ENCODE measurements at places on chromosomes 6 and 20.

GRCh38 chr6:162409741-162410691 lies 317.6 kb downstream of the PRKN start:
- DNase-seq = no peak

- DNase-seq = no peak
Observed at GRCh38 chr20:35776513-35777101, 4.8 kb downstream of the PHF20 start.

GRCh38 chr6:48389146-48390043 lies 278.4 kb upstream of the PTCHD4 start:
- DNase-seq = no peak

- DNase-seq = no peak
Observed at GRCh38 chr6:34852406-34853085, 35.3 kb downstream of the TAF11 start.

- peak; percentile 89 for DNase-seq
Observed at GRCh38 chr6:129490521-129491255, 219.3 kb downstream of the ARHGAP18 start.

- DNase-seq = no peak
Observed at GRCh38 chr6:43800746-43801494, 30.9 kb downstream of the VEGFA start.

- DNase-seq = no peak
Observed at GRCh38 chr20:5596401-5597193, 153.6 kb upstream of the SHLD1 start.

DNA sequence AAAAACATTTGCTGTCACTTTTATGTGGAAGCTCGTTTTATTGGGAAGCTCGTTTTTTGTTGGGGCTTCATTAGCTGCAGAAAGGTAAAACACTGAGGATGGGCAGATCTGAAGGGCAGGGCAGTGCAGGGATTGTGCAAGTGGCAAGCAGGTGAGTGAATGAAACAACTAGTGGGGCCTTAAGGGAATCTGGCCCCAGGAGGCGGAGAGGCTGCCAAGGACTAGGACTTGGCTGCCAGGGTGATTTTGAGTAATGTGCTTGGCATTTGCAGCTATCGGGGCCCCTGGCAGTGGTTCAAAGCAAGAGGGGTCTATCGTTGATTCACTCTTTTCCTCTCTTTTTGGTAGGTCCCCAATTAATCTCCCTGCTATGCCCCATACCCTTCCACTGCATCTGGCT lies 11.5 kb downstream of the IL22RA2 start:
- no peak for DNase-seq

- no peak for DNase-seq
Observed at GRCh38 chr20:10857352-10858070, 183.7 kb upstream of the JAG1 start.

DNA sequence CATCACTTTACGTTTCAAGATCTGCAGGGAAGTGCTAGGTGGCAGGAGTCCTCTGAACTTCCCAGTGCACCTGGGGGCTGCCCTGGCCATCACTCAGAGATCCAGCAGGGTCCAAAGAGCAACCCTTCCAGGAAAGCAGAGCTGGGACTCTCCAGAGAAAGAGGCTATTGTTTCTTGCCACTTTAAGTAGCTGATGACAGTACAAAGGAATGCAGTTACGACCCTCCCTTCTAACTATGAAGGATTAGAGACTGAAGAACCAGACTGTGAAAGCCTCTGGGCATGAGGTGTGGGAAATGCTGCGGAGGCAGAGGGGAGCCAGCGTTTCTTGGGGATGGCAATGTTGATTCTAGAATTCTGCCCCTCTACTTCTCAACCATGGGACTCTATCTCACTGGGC lies 189.1 kb upstream of the SUPT3H start:
- DNase-seq = no peak

DNA sequence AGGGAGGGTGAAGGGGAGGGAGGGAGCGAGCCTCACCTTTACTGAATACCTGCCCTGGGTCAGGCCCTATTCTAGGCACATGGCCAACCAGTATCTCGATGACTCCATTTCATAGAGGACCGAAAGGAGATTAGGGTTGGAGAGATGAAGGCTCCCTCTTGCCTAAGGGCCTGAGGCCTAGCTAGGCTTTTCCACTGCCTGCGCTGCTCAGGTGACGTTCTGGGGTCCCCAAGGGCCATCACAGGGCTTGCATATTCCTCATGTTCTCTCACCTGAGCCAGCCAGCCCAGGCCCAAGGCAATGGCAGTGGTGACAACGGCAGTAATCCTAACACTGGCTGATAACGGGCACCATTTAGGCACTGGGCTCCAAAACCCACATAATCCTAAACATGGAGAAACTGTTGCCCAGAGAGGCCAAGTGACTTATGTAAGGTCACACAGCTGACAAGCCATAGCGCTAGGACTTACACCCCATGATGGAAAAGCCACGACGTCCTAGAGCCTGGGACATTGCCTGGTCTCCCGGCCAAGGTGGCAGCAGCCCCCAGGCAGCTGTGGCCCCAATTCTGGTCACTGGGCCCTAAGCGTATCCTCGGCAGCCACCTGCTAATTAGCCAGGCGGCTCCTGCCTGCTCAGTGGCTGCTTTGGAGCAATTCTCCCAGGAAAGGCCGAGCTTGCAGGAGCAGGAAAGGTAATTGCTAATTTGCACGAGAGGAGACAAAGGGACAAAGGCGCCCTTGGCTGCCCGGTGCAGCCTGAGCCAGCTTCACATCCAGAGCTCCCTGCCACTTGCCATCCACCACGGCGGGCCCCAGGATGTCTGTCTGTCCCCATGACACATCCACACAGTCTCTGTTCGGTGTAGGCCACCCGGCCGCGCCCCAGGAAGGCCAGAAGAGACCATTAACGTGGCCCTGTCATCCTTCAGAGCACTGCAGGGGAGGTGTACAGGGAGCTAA lies 21.5 kb downstream of the NOL4L start:
- no peak for DNase-seq

- DNase-seq = no peak
Observed at GRCh38 chr6:69987550-69987949, 121.2 kb downstream of the COL19A1 start.

DNA sequence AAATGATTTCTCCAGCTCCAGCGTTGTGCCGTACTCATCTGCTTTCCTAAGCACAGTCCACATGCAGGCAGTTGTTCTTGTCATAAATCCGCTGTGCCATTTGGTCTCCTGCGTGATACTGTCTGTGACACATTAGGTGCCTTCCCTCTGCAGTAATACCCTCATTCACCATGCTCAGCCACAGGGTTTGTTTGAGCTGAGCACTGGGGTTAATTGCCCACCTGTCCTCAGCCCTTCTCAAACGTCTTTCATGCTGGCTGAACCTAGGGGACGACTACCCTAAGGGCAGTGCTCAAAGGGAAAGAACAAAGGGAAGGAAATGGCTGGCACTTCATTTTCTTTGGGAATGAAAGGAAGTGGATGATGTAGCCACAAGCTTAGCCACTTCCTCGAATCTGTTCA lies 64.2 kb upstream of the MYLIP start:
- DNase-seq = no peak

DNA sequence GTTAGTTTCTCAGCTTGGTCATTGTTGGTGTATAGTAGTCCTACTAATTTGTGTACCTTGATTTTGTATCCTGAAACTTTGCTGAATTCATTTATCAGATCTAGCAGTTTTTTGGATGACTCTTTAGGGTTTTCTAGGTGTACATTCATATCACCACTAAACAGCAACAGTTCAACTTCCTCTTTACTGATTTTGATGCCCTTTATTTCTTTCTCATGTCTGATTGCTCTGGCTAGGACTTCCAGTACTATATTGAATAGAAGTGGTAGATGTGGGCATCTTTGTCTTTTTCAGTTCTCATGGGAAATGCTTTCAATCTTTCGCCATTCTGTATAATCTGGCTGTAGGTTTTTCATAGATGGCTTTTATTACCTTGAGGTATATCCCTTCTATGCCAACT lies 61.3 kb upstream of the HEY2 start:
- DNase-seq = no peak

DNA sequence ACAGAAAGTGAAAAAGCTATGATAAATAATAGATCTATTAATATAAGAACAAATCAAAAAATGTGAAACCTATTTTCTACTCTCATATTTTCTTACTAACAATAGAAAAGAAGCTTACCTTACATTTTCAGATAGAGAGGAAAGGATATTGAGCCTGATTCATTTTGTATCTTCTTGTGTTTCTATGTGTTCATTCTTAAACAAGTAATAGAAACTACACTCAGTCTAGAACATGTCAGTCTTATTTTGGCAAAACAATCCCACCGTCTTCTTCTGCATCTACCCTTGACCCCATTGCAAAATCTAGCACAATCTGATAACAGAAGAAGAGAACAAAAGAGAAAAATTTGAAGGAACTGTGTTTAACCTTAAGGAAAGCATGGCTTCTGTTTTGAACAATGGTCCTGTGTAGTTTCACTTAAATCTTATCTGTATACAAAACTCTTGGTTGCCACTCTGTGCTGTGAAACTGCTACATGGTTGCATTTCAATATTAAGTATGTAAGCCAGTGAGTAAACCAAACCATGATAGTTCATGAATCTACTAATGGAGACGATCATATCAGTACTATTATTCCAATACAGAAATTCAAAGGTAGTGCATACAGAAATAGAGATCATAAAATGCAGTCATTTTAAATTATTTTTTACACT lies 69.5 kb upstream of the LGSN start:
- no peak for DNase-seq

DNA sequence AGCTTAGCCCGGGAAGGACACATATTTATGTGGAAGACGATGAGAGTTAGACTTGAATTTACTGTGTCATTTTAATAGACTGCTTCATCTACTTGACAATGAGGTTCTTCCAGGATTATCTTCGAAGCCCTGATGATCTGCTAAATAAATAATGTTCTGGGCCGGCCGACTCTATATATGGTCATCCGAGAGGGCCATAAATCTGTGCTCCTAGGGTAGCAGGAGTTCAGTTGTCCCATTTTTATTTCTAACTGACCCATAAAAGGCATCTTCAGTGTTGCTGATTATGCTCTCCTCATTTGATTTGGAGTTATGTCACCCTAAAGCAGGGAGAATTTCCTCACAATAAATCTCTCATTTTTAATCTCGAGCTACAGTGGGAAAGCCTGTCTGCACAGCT lies 217.1 kb downstream of the SLC24A3 start:
- DNase-seq = no peak

DNA sequence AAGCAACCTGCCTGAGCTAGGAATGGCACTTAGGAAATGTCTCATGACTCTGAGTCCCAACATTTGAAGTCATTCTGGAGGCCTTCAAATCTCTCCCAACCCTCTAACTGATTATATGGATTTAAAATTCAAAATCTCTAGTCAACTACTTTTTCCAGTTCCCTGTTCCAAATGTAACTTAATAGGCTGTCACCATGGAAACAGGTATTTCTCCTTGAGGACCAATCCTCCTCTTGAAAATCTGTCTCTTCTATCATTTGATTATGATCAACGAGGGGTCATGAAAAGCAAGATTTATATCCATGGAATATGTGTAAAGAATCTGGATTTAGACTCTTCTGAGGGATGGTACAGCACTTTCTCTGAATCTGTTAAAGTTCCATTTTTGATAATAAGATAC lies 127.3 kb upstream of the DTNBP1 start:
- DNase-seq = no peak

DNA sequence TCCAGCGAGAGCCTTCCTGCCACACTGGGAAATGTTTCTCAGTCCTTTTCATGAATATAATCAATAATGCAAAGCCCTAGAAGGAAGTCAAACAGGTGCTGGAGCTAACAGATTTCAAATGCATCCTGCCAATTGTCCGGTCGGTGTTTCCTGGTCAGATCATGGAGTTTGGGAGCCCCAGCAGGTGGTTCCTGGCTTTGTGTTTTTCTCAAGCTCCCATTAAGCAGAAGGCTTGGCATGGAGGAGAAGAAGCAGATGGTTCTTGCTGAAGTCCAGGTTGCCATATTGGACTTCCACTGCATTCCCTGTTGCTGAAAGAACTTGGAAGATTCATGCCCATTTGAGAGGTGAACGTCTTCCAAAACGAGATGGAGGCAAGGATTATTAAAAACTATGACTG lies 68.6 kb downstream of the GFOD1 start:
- DNase-seq = no peak

- no peak for DNase-seq
Observed at GRCh38 chr20:50335105-50335504, 144.5 kb downstream of the CEBPB start.

DNA sequence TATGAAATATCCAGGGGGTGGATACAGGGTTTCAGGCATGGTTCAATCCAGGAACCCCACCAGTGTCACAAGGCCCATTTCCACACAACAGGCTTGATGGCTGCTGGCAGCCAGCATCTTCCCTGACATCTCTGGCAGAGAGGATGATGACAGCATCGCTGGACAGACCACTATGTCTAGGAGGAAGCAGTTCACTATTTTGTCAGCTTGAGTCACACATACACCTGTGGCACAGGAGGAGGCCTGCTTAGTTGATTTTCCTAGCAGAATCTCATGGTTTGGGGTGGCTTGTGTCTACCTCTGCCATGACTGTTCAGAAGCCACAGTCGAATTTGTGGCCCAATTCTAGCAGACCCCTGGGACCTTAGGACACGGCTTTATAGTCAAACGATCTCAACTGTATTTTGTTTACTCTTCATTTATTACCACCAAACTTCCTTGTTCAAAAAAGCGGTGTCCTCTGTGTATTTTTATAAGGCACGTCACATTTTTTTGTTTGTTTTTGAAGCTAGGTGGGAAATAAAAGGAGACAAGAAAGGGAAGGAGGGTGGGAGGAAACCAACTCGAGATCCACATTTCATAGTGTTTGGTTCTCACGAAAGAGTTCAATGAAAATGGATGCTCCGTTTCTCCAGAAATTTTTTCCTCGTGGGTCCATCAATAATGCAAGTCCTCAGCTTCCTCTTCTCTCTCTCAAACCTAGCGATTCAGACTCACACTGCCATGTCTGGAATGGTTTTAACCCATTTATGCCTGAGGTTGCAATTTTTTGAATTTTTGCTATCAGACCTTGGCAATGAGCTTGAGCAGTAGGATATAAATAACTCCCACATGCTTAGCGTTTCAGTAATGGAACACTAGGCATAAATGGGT lies 94.4 kb downstream of the TOX2 start:
- no peak for DNase-seq

DNA sequence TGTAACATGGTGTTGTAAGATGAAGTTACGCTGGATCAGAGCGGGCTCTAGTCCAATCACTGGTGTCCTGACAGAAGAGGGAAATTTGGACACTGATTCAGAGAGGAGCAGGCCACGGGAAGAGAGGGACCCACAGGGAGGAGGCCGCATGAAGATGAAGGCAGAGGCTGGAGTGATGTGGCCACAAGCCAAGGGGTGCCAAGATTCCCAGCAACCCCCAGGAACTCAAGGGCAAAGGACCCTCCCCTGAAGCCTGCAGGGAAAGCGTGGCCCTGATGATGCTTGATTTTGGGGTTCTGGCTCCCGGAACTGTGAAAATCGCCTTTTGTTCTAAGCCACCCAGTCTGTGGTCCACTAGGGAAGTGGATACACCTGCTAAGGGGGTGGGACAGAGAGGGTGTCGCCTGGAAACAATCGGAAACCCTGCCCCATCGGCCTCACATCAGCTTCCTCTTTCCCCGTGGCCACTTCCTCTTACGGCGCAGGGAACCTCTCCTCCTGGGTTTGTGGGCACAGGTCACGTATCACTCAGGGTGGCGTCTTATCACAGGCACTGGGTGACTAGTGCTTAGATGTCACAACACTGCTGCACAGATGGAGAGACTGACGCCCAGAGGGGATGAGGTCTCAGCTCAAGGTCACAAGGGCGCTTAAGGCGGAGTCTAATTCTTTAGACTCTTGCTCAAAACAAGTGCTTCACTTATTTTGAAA lies 58.0 kb downstream of the SULF2 start:
- DNase-seq = no peak
